H1 (cell line): ENCODE measurements at places on chromosomes 1 and 21.

DNA sequence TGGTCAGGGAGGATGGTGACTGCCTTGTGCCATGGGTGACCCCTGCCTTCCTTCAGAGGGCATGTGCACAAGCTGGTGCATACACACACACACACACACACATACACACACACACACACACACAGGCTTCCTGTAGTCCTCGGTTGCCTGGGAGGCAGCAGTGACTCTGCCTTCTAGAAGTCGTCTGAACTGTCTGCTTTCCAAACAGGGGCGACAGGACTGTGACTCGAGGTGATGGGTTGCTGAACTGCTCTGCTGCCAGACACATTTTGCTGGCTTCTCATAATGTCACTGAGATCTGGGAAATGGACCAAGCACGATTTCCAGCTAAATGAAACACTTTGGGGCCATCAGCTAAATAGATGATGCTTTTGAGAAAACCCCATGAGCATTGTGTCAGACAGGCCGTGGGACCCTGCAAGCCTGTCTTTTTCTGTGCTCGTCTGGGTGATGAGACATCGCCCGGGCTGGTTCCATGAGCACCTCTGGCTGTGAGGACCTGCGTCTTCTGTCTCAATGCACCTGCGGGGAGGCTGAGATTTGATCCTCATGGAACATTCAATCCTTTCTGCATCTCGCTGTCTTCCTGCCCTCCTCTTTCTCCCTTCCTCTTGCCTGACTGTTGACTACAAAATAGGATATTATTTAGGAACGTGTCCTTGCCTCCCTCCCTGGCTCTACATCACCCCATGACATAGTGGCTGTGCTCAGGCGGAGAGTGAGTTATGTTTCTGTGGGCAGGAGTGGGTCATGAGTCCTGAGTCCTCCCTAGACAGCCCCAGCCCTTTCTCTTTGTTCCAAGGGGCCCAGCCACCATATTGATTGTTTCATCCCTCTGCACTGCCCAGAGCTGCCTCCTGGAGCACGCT lies 436.8 kb downstream of the CAMTA1 start:
- no peaks in the 10 kb centered on the region for H3K27me3 ChIP-seq
- H3K27ac ChIP-seq = no peak overlapping the region
- H3K4me3 ChIP-seq = no peak overlapping the region
- no peaks in the 10 kb centered on the region for H3K4me1 ChIP-seq
- H3K36me3 ChIP-seq = no peaks in the 10 kb centered on the region
- no peak for DNase-seq

- H3K4me3 ChIP-seq = no peak overlapping the region
- DNase-seq = no peak
- no peak overlapping the region for H3K27ac ChIP-seq
- H3K27me3 ChIP-seq = no peaks in the 10 kb centered on the region
- no peaks in the 10 kb centered on the region for H3K4me1 ChIP-seq
These were observed 120.7 kb downstream of the NFIA start for GRCh38 chr1:61202854-61203598.

GRCh38 chr1:223706077-223706973 lies 6.0 kb upstream of the CAPN2 start:
- H3K36me3 ChIP-seq = no peaks in the 10 kb centered on the region
- no peaks in the 10 kb centered on the region for H3K27me3 ChIP-seq
- no peaks in the 10 kb centered on the region for H3K4me1 ChIP-seq
- no peak overlapping the region for H3K4me3 ChIP-seq
- DNase-seq = no peak

DNA sequence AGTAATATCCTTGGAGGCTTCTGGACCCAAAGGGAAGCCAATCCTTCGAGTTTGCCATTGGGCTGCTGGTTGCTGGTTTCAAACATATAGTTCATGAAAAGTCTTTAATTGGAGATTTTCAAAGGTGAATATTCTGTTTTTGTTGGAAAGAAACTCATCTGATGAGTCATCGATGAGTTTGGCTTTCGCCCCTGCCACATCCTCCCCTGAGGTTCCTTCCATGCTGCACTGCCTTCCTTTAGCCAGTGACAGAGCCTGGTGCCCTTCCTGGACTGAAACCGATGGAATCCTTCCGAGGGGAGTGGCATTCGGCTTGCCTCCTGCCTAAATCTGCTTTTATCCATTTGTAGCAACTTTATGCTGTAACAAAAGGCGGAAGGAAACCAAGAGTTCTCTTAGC lies 550.0 kb downstream of the KIF26B start:
- peaks cover 4% of the 10 kb centered on the region; the same call in 1 of the 2 replicates for H3K4me1 ChIP-seq
- H3K36me3 ChIP-seq = no peaks in the 10 kb centered on the region
- no peak overlapping the region for H3K27ac ChIP-seq

- H3K27me3 ChIP-seq = no peaks in the 10 kb centered on the region
- DNase-seq = no peak
- H3K4me1 ChIP-seq = no peaks in the 10 kb centered on the region
- H3K36me3 ChIP-seq = no peaks in the 10 kb centered on the region
These were observed 26.5 kb upstream of the NTPCR start for GRCh38 chr1:232923739-232924386.

GRCh38 chr1:173128742-173129141 lies 78.0 kb upstream of the TNFSF18 start:
- H3K4me1 ChIP-seq = no peaks in the 10 kb centered on the region
- H3K4me3 ChIP-seq = no peak overlapping the region
- H3K27ac ChIP-seq = no peak overlapping the region
- no peak for DNase-seq

DNA sequence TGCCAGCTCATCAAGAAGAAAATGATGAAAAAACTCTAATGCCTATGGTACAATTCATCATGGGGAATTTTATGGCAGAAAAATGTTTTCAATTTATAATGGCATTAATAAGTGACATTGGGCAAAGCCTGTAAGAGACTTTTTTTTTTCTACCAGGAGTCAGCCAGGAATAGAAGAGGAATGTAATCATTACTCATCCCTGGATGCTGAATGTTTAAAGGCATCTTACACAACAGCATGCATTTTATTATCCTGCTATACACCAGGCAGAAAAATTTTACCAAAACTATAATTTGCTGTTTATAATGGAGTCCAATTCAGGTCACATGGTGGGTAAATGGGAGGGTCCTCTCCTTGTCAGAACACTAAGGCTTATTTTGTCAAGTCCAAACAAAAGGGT lies 189.9 kb upstream of the BEND5 start:
- H3K4me3 ChIP-seq = no peak overlapping the region
- no peaks in the 10 kb centered on the region for H3K4me1 ChIP-seq
- DNase-seq = no peak
- H3K27ac ChIP-seq = no peak overlapping the region
- H3K27me3 ChIP-seq = no peaks in the 10 kb centered on the region

GRCh38 chr21:26967062-26967913 lies at the start of gene ADAMTS5:
TSS of gene ADAMTS5 (minus strand) at chr21:26967088. CDS start at chr21:26966391, 697 bp downstream.
- H3K27ac ChIP-seq = no peak within 1 kb of the TSS
- H3K4me1 ChIP-seq = peaks cover 9% of the 10 kb centered on the region
- H3K4me3 ChIP-seq = peak within 1 kb of the TSS; percentile 70
- no peaks in the 10 kb centered on the region for H3K36me3 ChIP-seq

DNA sequence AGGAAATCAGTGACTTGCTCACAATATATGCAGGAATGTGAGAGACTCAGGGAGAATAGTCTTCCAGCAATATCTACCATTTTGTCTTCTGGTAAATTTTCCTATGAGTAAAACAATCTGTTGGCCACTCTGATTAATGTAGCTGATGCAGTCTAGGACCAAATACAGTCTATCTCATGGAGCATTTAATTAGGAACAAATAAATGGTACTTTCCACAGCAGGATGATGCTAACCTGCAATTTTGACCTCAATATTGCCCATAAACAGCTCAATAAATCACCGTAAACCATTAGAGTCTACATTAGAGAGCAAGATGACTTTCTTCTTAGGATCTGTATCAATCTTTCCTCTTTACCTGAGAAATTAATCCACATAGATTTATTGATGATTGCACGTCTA lies 567.7 kb upstream of the B3GALT2 start:
- no peak overlapping the region for H3K27ac ChIP-seq
- H3K4me1 ChIP-seq = peaks cover 4% of the 10 kb centered on the region; the same call in 1 of the 2 replicates
- H3K27me3 ChIP-seq = no peaks in the 10 kb centered on the region
- no peak overlapping the region for H3K4me3 ChIP-seq
